ENCODE measurements at places on chromosomes 6 and 20.

- no peak for DNase-seq
Measured at GRCh38 chr20:19288061-19288460, 75.6 kb downstream of the SLC24A3 start.

GRCh38 chr6:12313992-12314589 lies 23.9 kb downstream of the EDN1 start:
- no peak for DNase-seq

- no peak for DNase-seq
Measured at GRCh38 chr20:62646851-62647520, 4.7 kb downstream of the SLCO4A1 start.

DNA sequence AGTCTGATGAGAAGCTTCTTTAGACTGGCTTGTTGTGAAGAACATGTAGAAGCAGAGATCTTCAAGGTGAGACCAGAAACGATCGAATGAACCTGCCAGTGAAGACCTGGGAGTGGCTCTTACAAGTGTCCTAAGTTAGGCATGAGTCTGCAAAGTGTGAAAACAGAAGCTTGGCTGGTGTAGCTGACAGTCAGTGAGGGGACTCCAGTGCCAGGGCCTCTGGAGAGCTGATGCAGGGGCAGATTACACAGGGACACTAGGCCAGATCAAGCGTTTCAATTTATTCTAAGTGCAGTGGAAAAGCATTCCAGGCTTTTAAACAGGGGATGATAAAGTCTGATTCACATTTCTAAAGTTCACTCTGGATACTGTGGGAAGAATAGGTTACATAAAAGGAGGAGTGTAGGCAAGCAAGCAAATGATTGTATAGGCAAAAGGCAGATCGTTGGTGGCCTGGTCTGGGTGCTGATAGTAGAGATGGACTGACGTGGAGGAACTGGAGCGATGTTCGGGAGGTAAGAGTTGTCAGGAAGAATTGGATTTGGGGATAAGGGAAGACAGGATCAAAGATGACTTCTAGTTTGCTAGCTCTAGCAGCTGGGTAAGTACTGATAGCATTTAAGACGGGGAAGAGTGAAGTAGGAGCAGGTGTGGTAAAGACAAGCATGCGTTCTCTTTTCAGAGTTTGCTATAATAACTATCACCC lies 133.5 kb downstream of the MAN1A1 start:
- no peak for DNase-seq

DNA sequence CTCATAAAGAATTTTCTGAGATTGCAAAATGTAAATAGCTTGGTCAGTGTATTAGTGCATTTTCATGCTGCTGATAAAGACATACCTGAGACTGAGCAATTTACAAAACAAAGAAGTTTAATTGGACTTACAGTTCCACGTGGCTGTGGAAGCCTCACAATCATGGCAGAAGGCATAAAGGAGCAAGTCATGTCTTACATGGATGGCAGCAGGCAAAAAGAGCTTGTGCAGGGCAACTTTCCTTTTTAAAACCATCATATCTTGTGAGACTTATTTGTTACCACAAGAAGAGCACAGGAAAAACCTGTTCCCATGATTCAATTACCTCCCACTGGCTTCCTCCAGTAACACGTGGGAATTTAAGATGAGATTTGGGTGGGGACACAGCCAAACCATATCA lies 112.7 kb upstream of the HDDC2 start:
- DNase-seq: no peak

GRCh38 chr6:36627801-36628246 lies 33.7 kb downstream of the SRSF3 start:
- no peak for DNase-seq

GRCh38 chr6:143589162-143589561 lies 77.6 kb upstream of the FUCA2 start:
- no peak for DNase-seq

GRCh38 chr20:40571639-40572038 lies 117.4 kb downstream of the MAFB start:
- DNase-seq: no peak

- peak; percentile 60 for DNase-seq
Measured at GRCh38 chr6:16238963-16239797, 793 bp downstream of the GMPR start.

DNA sequence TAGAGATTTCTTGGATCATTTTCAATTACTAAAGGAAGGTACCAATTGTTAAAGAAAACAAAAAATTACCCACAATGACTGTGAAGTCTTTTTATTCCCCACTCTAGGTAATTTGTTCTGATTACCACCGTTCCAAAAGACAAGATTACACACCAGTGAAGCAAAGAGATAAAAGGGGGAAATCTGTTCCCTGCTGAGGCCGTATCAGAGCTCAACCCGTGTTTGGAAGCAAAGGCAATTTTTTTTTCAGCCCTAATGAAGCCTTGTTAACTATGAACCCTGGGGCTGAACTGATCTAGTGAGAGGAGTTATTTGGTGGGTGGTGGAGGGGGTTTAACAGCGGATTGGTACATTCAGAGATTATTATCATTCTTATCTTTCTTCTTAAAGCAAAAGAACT lies 128.5 kb downstream of the ALDH8A1 start:
- no peak for DNase-seq

GRCh38 chr6:149566410-149567193 lies 427 bp downstream of the GINM1 start:
- DNase-seq: peak; percentile 57
